ENCODE measurements at places on chromosomes 12 and 14.

DNA sequence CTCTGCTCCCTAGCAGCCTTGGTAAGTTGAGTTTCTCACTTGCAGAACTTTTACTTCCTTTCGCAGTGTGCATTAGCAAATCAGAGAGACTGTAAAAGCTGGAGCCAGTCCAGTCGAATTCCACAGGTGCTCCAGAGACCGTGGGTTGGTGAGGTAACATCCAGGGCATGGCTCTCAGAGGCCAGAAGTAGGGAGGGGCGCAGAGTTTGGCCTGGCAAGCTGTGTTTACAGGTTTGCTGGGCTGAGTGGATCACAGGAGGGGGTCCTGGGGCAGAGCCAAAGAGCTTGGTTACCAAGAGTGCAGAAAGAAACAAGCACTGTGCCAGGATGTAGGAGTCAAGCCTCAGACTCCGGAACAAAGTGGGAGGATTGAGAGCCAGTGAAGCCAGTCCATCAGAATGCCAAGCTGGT lies 10.2 kb upstream of the BHLHE41 start:
- H3K36me3 ChIP-seq = no peaks in the 10 kb centered on the region
- no peak overlapping the region for H3K4me3 ChIP-seq
- H3K4me1 ChIP-seq = peaks cover 62% of the 10 kb centered on the region

DNA sequence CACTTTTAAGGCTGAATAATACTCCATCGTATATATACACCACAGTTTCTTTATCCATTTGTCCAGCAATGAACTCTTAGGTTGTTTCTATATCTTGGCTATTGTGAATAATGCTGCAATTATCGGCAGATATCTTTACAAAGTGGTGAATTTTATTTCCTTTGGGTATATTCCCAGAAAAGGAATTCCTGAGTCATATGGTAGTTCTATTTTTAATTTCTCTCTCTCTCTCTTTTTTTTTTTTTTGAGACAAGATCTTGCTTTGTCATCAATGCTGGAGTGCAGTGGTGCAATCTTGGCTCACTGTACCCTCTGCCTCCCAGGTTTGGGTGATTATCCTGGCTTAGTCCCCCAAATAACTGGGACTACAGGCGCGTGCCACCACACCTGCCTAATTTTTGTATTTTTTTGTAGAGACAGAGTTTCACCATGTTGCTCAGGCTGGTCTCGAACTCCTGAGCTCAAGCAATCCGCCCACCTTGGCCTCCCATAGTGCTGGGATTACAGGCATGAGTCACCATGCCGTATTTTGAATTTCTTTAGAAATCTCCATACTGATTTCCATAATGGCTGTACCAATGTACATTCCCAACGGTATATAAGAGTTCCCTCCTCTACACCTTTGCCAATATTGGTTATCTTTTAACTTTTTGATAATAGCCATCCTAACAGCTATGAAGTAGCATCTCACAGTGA lies 98.4 kb downstream of the EFCAB11 start:
- no peaks in the 10 kb centered on the region for H3K36me3 ChIP-seq
- H3K27me3 ChIP-seq = no peaks in the 10 kb centered on the region

DNA sequence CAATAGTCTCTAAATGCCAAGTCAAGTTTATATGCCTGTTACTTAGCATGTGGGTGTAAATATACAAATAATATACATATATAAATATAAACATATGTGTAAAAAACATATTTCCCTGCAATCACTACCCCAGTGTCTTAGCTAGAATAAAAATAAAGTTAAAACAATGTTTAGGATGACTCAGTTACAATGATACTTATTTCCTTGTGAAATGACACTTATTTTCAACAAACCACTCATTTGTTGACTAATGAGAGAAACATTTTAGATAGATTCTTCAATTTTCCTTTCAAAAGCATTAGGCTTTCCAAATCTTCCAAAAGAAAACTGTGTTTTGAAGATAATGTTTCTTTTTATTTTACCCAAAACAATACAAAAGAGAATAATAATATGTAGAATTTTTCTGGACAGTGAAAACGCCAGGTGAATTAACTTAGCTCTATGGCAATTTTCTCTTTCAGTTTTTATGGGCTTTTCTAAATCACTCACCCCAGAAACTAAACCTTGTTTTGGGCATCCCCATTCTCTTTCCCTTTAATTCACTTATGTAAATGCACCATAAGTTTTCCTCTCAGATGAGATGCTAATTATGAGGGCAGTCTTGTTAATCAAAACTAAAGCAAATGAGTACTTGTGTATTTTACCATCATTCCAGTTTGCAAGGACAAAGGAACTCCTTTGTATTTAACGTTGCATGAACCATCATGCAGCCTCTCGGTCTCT lies 465.9 kb downstream of the BCAT1 start:
- no peaks in the 10 kb centered on the region for H3K27me3 ChIP-seq
- H3K4me3 ChIP-seq = no peak overlapping the region
- peaks cover 27% of the 10 kb centered on the region for H3K4me1 ChIP-seq
- H3K36me3 ChIP-seq = no peaks in the 10 kb centered on the region

DNA sequence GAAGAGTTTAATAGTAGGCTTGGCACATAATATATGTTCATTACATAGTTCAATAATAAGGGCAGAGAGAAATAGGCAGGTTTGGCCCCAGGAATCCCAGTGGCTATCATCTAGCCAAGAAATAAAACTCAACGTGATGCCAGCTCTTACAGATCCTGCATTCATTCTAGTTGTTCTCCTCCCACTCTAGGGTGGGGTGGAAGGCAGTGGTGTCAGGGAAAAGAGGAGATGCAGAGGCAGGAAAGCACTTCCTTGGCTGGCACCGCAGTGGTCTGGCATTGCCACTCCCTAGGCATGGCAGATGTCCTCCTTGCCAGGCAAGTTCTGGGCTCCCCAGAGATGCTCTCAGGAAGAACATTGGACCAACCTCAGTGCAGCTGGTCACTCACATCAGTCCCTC lies 383.6 kb downstream of the GRIN2B start:
- no peak overlapping the region for H3K27ac ChIP-seq
- DNase-seq = no peak
- H3K4me3 ChIP-seq = no peak overlapping the region
- no peaks in the 10 kb centered on the region for H3K36me3 ChIP-seq
- no peaks in the 10 kb centered on the region for H3K4me1 ChIP-seq
- H3K27me3 ChIP-seq = no peaks in the 10 kb centered on the region

- H3K27ac ChIP-seq = peak overlapping the region; percentile 92
- no peaks in the 10 kb centered on the region for H3K36me3 ChIP-seq
- no peaks in the 10 kb centered on the region for H3K27me3 ChIP-seq
- no peak for DNase-seq
- H3K4me1 ChIP-seq = peaks cover 85% of the 10 kb centered on the region
- H3K4me3 ChIP-seq = peak overlapping the region; percentile 12
Observed at GRCh38 chr12:4143896-4144295, 129.7 kb upstream of the CCND2 start.

DNA sequence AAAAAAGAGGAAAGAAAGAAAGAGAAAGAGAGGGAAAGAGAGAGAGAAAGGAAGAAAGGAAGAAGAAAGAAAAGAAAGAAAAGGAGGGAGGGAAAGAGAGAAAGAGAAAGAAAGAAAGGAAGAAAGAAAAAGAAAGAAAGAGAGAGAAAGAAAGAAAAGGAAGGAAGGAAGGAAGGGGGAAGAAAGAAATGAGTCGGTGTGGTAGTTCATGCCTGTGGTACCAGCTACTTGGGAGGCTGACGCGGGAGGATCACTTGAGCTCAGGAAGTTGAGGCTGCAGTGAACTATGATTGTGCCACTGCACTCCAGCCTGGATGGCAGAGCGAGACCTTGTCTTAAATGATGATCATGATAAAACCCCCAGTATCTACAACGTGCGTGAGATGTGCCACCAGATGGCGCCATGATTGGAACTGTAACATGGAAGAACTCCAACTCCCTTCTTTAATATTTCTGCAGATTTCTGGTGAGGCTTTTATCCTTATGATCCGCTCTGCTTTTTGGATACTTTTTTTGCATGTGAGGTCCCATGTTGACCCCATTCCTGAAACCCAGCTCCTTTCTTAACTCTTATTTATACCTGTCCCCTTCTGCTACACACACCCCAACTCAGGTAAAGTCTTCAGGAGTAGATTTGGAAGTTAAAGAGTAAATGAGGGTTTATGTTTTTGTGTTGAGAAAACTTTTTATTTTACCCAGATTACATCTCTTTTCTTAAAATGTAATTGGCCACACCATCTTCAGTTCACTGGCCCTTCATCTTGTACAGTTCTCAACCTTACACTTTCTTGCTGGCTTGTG lies 25.6 kb downstream of the RNASE10 start:
- peaks cover 8% of the 10 kb centered on the region for H3K4me1 ChIP-seq
- DNase-seq = peak; percentile 39
- no peak overlapping the region for H3K27ac ChIP-seq
- H3K36me3 ChIP-seq = no peaks in the 10 kb centered on the region
- H3K4me3 ChIP-seq = peak overlapping the region; percentile 48
- peaks cover 8% of the 10 kb centered on the region for H3K27me3 ChIP-seq

DNA sequence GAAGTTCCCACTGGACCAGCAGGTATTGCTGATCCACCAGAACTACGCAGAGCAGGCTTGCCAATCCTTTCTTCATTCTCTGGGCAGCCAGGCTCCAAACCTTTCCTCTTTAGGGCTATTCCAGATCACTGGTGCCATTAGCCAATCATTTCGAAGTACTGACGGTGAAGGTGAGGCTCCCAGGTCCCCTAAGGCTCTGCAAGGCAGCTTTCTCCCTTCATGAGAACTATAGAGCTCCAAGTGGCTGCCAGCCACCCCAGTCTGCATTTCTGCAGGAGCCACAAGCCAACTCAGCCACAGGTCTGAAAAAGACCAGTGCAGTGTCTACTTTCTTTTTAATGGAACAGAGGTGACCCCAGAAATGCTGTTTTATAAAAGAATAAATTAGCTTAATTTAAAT lies 48.7 kb downstream of the RAB35 start:
- H3K36me3 ChIP-seq = peaks cover 21% of the 10 kb centered on the region
- H3K27me3 ChIP-seq = no peaks in the 10 kb centered on the region
- no peak overlapping the region for H3K4me3 ChIP-seq
- no peak overlapping the region for H3K27ac ChIP-seq

GRCh38 chr12:120504587-120504986 lies 8.7 kb downstream of the DYNLL1 start:
- no peak overlapping the region for H3K4me3 ChIP-seq
- H3K36me3 ChIP-seq = peaks cover 50% of the 10 kb centered on the region
- H3K27ac ChIP-seq = no peak overlapping the region
- DNase-seq = no peak
- no peaks in the 10 kb centered on the region for H3K27me3 ChIP-seq
- no peaks in the 10 kb centered on the region for H3K4me1 ChIP-seq

DNA sequence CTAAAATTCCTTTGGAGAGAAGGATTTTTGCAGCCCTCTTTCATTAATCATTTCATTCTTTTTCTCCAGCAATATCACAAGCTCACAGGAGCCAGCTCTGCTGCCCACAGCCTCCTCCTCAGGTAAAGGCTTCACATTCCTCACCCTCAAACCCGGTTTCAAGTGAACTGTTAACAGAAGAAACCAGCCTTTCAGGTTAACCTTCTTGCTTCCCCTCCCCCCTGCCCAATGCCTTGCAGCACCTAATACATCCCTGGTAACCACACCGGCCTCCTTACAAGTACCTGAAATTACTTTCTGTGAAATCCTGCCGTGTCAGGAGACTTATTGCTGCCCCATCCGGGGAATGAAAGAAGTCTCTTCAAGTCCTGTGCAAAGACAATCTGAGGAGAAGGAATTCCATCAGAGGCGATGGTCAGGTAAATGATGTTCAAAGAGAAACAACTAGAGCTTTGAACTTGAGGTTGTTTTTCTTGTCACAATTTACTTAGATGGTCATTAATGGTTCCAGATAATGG lies 111.2 kb downstream of the MYRFL start:
- no peak overlapping the region for H3K4me3 ChIP-seq
- peaks cover 2% of the 10 kb centered on the region for H3K27me3 ChIP-seq
- H3K27ac ChIP-seq = no peak overlapping the region

GRCh38 chr12:68853396-68854077 lies 45.6 kb downstream of the MDM2 start:
- no peak overlapping the region for H3K4me3 ChIP-seq
- H3K36me3 ChIP-seq = peaks cover 4% of the 10 kb centered on the region
- no peaks in the 10 kb centered on the region for H3K4me1 ChIP-seq
- no peak for DNase-seq
- H3K27me3 ChIP-seq = no peaks in the 10 kb centered on the region

GRCh38 chr12:45296046-45296586 lies 80.2 kb downstream of the ANO6 start:
- peaks cover 14% of the 10 kb centered on the region for H3K4me1 ChIP-seq
- no peak for DNase-seq
- H3K27me3 ChIP-seq = no peaks in the 10 kb centered on the region
- H3K4me3 ChIP-seq = no peak overlapping the region

GRCh38 chr14:102516531-102517391 lies 7.2 kb upstream of the ANKRD9 start:
- no peaks in the 10 kb centered on the region for H3K36me3 ChIP-seq
- H3K4me1 ChIP-seq = peaks cover 3% of the 10 kb centered on the region
- peak overlapping the region; percentile 76 for H3K4me3 ChIP-seq
- no peak overlapping the region for H3K27ac ChIP-seq
- H3K27me3 ChIP-seq = peaks cover 3% of the 10 kb centered on the region

GRCh38 chr14:66610154-66610563 lies 102.2 kb downstream of the GPHN start:
- peaks cover 2% of the 10 kb centered on the region for H3K36me3 ChIP-seq
- no peak overlapping the region for H3K27ac ChIP-seq
- no peaks in the 10 kb centered on the region for H3K27me3 ChIP-seq
- no peak for DNase-seq

DNA sequence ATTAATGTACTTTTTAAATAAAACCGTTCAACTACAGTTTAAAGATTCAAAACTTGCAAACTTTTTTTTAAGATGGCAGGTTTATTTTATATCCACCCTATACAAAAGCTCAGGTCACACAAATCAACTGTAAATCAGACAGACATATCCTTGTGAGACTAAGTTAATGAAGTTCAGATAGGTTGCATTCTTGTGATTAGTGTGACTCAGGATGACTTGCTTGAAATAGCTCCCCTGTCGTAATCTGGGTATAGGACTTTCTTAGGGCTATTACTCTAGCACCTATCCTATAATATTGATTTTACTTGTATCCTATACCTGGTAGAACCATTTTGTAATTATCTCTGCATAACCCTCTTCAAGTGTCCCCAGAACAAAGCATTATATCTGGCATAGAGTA lies 9.5 kb upstream of the PRKD1 start:
- H3K36me3 ChIP-seq = no peaks in the 10 kb centered on the region
- no peaks in the 10 kb centered on the region for H3K4me1 ChIP-seq
- no peak overlapping the region for H3K4me3 ChIP-seq
- DNase-seq = no peak
- no peaks in the 10 kb centered on the region for H3K27me3 ChIP-seq
- no peak overlapping the region for H3K27ac ChIP-seq

DNA sequence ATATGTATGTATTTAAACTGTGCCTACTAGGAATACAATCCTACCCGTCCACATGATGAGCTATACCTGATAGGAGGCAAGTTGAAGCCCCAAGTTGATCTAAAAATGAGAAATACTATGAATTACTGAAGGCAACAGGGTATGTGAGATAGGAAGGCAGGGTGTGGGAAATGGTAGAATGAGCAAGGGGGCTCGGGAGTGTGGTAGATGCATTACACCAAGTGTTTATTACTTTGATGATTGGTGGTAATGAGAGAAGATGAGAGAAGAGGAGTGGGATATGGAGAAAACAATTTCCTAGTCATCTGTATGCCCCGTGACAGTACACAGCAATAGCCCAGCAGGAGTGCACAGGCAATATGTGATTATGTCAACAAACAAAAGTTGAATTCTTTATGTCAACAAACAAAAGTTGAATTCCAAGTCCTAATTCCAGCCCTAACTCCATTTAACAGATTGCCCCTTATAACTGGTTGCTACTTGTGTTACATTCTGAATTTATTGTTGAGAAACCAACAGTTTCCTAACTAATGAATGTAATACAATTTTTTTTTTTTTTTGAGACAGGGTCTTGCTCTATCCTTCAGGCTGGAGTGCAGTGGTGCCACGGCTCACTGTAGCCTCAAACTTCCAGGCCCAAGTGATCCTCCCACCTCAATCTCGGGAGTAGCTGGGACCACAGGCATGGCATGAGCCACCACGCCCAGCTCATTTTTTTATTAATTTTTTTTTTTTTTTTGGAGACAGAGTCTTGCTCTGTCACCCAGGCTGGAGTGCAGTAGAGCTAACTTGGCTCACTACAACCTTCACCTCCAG lies 2.5 kb downstream of the LPCAT3 start:
- peaks cover 23% of the 10 kb centered on the region for H3K36me3 ChIP-seq
- no peak overlapping the region for H3K4me3 ChIP-seq
